ENCODE measurements at places on chromosomes 12 and 14.

DNA sequence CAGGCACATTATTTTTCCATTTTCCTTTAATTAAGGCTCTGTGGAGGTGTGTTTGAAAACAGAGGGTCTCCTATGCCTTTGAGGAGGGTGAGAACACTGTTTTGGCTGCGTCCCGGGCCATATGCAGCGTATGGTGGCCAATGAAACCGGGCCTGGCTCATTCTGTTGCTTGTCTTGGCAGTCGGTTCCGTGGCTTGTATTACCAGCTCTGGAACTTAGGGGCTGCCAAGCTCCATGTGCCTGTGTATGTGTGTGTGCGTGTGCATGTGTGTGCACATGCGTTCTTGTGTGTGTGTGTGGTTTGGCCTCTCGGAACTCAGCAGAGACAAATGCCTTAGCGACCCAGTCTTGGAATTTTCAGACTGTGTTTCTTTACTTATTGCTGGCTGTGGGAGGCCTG lies 2.7 kb downstream of the JDP2 start:
- no peak for DNase-seq

DNA sequence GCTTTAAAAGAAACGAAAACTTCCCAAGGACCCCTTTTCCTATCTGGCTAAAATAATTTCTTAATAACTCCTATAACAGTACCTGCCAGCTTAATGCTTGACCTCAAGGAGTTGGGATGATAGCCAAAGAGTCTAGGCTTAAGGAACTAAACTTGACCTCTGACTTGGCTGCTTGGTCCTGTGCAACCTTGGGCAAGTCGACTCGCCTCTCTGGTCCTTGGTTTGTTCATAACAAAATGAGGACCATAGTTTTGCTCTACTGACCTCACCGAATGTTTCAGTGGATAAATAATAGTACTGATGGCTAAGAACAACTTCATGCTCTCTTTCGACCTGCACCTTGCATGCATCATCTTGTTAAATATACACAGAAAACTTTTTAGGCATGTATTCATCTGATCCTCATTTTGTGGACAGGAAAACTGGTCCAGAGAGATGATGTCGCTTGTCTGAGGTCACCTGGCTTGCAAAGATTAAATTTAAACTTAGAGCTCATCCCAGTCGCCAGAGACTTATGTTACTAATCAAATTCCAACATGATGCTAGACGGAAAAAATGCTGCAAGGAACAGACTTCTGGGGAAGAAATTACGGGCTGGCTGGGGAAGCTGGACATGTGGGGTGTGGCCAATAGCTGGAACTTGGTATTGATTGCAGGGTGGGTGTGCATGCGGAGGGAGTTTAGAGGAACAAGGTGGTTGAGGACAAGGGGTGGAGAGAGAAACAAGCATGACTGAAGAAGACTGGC lies 38.0 kb upstream of the WSCD2 start:
- DNase-seq, result no peak

DNA sequence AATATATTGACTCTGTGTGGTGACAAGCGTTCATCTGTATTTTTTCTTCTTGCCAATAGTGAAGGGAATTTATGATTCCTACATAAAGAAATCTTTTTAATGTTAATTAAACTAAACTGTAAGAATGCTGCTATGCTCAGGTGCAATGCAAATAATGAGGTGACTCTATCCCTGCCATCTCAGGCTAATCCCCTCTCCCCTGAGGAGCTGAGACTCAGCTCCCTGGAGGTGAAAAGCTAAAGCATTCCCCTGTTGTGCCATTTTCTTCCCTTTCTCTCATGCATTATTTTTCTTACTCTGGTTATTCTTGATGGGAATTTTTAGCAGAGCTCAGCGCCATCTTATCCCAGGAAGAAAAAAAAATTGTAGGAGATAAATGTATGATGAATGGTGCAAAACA lies 113.9 kb upstream of the FGD4 start:
- DNase-seq, result no peak

DNA sequence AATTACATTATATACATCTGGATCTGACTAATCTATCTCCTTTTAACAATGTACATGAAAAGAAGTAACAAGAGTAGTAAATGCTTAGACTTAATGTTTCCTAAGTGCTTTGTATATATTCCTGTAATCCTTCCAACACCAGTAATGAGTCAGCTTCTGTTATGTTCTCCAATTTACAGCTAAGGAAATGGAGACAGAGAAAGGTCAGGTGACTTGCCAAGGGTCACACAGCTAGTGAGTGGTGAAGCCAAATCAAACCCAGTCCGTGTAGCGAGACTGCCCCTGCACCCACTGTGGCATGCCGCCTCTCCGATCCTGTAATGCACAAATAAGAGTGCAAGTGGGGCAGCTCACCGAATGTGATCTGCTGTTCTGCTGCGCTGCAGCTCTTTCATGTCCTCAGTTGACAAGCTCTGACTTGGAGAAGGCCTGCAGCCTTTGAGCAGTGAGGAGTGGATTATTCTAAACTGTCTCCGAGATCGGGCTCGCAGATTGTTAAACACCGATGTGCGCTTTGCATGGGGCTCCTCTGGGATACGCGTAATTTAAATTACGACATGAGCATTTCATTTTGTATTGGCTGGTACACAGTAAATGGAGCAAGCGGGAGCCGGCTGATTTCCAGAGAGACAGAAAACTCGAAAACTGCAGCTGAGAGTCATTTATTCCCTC lies 65.1 kb upstream of the KTN1 start:
- DNase-seq, result no peak

GRCh38 chr14:35286707-35287106 lies 5.5 kb upstream of the PSMA6 start:
- no peak for DNase-seq

Data from stimulated activated CD8-positive, alpha-beta memory T cell treated with anti-CD3 and anti-CD28 coated beads, Interleukin-7, amount 100 ng/mL, for 24 hours (primary cell).